ENCODE measurements at places on chromosomes 1 and 21.
A peak's percentile ranks its signal among the peaks of the same experiment; 100 is the strongest.

DNA sequence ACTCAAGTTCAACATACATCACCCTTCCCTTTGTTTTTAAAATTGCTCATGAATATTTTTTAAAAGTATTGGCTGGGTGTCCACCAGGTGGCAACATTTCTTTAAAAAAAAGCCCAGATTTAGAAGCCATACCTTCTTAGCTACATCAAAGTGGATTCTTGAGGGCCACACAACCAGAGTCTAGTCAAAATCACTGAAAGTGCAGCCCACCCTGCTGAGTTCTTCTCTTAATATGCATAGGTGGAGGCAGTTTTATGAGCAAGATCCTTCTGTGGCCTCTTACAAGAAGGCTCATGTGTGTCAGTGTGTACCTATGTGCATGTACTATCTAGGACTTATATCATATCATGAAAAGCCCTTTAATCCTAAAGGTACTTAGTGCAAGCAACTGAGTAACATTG lies 16.9 kb upstream of the GNG12 start:
- no peak for DNase-seq

DNA sequence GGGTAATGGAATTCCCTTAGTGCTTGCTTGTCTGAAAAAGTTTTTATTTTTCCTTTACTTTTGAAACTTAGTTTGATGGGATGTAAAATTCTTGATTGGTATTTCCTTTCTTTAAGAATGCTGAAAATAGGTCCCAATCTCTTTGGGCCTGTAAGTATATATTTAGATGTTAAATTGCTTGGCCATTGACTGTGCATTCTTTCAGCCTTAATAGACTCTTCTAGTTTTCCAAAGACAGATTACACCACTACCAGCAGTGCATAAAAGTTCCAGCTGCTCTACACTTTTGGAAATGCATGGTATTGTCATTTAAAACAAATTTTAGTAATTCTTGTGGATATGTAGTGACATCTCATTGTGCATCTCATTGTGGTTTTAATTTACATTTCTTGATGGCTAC lies 464.8 kb upstream of the USP24 start:
- DNase-seq = no peak

- peak; percentile 4 for DNase-seq
These were observed 1.2 kb downstream of the PIGP start for GRCh38 chr21:37071561-37072273.

- peak; percentile 68 for DNase-seq
These were observed at the start of gene PTPN7 for GRCh38 chr1:202160377-202160940. Gene PTPN7, minus strand, starts transcription at chr1:202160602. Its CDS starts 1,200 bp downstream, at chr1:202159402.

GRCh38 chr1:92907949-92908684 lies 53.1 kb downstream of the DIPK1A start:
- DNase-seq = no peak

DNA sequence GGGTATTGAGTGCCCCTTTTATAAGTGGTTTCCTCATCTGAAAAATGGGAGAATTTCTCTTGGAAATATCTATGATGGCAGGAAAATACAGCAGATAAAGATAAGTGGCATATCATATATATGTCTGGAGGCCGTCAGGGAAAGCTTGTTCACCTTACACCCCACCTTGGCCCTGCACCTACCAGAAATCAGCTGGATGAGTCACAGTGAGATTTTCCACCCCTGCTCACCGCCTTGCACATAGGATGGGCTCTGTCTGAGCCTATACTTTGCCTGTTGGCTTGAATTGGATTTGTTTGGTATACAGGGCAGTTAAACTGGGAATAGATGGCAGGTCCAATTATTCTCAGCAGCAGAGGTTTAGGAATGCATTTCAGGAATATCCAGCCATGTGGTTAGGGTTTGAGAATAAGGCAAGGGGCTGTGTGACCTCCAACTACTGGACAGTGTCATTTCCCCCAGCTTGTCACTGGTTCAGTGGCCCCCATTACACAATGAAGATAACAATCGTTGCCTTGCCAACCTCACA lies at the start of gene SPATA21:
Gene SPATA21 (minus strand): TSS at position 479 of the 529 bp plus-strand sequence. CDS start 6,053 bp downstream, outside the sequence.
- no peak for DNase-seq

DNA sequence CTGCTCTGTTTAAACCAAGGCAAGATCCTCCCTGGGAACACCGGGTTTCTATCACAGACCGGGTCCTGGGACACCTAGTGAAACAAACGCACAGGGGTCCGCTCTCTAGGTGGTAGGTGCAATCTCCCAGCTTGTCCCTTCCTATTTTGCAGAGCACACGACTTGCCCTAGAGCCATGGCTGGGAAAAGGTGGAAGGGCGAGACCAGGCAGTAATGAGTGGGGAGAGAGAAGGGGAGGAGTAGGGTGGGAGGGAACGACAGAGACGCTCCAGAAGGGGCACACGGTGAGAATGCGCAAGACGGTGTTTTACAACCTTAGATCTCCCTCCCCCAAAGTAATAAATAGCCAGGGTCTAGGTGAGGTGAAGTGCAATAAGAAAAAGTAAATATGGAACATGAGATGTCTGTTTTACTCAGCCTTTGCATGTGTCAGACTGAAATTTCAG lies 9.3 kb upstream of the ARHGAP29 start:
- DNase-seq = no peak

DNA sequence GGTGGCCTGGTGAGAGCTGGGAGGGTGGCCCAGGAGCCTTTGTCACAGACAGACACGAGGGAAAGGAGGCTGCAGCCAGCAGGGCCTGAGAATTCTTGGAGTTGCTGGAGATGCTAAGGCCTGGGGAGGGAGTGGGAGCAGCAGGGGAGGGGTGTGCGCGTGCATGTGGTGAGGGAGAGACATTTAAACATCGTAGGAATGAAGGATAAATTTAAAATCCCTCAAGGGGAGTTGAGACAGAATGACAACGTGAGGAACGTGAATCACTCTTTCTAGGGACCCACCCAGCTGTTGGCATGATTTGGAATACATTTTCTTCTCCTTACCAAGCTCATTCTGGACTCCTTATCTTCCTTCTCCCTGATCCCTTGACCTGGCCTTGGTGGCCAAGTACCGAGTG lies 73.3 kb upstream of the CACNA1E start:
- DNase-seq = no peak

DNA sequence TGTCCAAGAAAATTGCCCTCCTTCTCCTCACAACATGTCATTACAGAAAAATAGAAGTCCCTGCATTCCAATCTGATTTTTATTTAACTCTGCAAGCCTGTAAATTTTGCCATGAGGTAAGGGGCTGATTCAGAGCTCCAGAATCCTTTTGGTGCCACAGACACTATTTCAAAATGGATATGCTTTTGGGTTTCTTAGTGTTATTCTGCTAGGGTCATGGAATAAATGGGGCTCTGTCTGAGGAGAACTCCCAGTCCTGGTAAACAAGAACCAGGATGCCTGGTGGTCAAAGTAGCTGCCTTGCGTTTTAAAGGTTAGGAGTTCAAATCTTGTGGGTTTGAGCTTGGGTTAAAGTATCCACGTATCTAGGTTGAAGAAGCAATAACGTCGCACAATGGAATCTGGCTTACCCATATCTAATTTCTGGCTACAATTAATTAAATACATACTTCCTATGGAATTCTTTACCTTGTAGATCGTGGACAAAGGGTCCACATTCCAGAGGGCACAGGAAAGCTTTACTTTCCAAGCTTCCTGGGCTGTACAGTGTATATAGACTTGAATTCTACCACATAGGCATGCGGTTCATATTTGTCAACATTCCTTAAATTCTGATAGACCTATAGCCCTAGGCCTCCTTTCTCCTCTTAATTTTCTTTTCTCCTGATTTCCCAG lies 98.0 kb upstream of the CDC42BPA start:
- DNase-seq = no peak

DNA sequence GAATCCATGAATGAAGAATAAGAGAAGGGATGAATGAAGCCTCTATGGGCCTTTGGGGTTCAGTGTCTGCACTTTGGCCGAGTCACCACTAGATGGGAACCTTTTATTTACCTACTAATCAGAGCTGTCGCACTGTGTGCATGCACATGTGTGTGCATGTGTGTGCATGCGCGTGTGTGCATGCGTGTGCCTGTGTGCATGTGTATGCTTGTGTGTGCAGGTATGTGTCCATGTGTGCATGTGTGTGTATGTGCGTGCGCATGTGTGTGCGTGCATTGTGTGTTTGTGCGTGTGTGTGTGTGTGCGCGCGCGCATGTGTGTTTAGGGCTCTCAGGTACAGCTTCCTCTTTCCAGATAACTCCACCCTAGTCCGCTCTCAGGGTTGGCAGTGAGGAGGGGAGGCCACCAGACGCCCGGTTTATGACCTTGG lies 20.4 kb upstream of the UBXN10 start:
- no peak for DNase-seq

GRCh38 chr21:33739701-33740100 lies 97.4 kb downstream of the ITSN1 start:
- no peak for DNase-seq

DNA sequence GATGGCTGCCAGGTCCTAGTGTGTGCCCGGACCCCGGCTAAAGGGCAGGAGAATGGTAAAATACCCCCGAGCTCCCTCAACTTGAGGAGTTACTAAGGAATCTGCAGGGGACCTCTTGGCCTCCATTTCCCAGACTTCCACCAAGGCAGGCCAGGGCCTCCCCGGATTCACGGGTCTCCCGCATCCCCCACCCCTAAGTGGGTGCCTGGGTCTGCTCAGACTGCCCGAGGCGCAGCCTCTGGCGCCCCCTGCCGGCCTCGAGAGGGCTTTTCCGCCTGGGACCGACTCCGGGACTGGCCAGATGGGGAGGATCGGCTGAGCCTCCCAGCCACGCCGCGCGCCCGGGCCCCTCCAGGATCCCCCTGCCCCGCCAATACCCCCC lies 1.7 kb downstream of the PLEKHG5 start:
- peak; percentile 83 for DNase-seq

- no peak for DNase-seq
These were observed 72.3 kb upstream of the ARTN start for GRCh38 chr1:43861337-43861736.

DNA sequence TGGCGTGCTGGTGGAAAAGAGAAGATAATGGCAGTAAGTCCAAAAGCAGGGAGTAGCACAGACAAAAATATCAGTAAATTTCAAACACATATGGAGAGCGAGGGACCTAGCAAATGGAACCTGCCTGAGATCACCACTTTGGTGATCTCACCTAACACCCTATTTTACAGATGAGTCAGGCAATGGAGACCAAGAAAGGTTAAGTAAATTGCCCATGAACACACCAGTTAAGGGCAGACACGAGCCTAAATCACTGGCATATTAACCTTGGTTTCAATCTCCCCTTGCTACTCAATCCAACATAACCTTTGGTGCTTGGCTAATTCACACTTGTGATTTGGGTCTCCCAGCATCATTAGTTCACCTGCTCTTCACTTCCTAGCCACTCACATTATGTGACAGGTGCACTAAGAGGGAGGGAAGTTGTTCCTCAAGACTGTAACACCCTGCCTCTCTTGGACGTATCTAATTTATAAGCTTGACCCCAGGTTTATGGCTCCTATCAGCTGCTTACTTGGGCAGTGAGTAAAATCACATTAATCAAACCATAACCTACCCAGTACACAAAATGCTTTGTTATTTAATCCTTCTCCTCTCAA lies 11.5 kb downstream of the ZNF697 start:
- no peak for DNase-seq

DNA sequence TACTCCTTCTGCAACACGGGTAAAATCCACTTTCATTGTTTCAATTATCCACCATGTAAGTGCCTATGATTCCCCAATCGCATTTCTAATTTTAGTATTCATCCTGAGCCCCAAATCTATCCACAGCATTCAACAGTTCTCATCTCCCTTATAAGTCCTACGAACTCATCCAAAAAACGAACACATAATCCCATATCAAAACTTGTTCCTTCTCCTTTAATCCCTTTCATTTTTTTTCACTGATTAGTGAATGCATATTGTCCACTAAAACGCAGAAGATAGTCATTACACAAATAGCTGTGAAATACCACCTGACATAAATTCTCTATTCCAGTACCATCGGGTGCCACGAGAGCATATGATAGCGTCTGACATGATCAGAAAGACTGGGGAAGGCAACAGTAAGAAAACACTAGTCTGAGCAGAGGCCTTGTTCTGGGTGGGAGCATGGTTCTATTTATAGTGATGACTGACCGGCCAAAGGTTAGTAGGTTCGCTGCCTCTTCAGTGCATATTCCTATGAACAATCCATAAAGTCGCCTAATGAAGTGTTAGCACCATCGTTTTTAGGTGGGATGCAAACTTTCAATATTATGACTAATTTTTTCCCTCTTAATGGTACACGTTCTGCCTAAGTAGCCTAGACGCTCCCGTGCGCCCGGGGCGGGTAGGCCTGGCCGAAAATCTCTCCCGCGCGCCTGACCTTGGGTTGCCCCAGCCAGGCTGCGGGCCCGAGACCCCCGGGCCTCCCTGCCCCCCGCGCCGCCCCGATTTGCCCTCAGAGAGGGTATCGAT lies 648 bp downstream of the ATP5PF start:
- peak; percentile 10 for DNase-seq

DNA sequence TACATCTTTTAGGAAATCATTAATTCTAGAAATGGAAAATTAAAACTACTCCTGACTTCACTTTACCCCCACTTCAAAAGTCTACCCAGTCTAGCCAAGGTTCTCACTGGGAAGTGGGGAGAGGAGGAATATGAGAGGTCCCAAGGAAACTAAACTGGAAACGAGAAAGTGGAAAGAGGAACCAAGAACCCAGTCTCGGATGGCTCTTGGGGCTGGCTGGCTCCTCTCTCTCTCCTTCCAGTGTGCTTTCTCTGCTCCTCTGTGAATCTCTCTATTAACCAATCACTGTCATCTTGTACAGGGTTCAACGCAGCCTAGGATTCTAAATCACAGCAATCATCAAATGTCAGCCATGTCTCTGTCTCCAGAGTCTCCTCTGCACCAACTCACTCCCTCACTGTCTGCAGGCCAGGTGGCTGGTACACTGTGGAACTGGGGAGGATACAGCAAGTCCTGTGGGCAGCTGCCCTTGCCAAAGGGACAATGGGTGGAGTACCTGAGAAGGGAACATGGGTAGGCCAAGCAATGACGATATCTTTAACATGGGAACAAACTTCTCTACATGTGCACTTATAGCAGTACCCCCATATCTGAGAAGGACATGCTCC lies 33.7 kb downstream of the GNB1 start:
- no peak for DNase-seq

DNA sequence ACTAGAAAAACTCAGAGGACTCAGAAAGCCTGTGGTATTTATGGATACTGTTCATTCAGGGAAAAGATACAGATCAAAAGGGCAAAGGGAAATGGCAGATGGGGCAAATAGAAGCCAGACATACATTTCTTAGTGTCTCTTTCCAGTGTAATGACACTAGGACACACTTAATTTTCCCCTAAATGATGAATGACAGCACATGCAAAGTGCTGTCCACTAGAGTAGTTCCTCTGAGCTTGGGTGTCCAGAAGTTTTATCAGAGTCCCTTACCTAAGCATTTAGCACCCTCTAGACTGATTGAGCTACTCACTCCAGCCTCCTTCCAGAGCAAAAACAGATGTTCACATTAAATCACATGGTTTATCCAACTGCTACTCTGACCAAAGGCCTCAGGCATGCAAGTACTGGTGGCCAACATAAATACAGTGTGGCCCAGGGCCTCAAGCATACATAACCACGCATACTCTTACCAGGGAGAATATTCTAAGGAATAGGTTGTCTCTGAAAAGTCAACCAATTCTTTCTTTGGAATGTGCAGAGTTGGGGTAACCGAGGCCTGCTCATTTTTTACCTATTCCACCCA lies 166.9 kb downstream of the NCAM2 start:
- no peak for DNase-seq
